ENCODE measurements at places on chromosomes 2 and 18.

GRCh38 chr2:120885749-120886148, 150.1 kb downstream of the GLI2 start:
- DNase-seq = no peak

- no peak for DNase-seq
Measured at GRCh38 chr2:96414161-96414710, 78.7 kb downstream of the NCAPH start.

- no peak for DNase-seq
Measured at GRCh38 chr2:113822087-113822815, 65.8 kb upstream of the SLC35F5 start.

- no peak for DNase-seq
Measured at GRCh38 chr18:28167835-28168349, 9.0 kb downstream of the CDH2 start.

- DNase-seq = no peak
Measured at GRCh38 chr2:2645162-2645855, 314.2 kb upstream of the MYT1L start.

DNA sequence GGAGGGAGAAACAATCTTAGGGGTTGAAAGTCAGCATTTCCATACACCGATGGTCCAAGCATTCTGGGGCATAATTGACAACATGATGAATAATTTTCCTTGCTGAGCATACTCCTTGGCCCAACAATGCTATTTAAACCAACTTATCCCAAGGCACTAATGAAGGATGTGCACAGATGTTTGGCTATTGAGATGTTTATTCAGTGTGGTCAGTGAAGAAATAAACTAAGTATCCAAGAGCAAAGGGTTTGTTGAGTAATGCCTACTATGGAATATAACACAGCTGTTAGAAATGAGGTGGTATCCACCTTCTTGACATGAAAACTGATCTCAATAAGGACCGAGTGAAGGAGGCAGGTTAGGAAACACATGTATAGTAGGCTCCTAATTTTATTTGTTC, 53.9 kb upstream of the RAB6D start:
- no peak for DNase-seq

- peak; percentile 4 for DNase-seq
Measured at GRCh38 chr18:40414155-40414754, 1540.8 kb upstream of the PIK3C3 start.

- DNase-seq = no peak
Measured at GRCh38 chr2:26938399-26939118, 31.9 kb upstream of the MAPRE3 start.

DNA sequence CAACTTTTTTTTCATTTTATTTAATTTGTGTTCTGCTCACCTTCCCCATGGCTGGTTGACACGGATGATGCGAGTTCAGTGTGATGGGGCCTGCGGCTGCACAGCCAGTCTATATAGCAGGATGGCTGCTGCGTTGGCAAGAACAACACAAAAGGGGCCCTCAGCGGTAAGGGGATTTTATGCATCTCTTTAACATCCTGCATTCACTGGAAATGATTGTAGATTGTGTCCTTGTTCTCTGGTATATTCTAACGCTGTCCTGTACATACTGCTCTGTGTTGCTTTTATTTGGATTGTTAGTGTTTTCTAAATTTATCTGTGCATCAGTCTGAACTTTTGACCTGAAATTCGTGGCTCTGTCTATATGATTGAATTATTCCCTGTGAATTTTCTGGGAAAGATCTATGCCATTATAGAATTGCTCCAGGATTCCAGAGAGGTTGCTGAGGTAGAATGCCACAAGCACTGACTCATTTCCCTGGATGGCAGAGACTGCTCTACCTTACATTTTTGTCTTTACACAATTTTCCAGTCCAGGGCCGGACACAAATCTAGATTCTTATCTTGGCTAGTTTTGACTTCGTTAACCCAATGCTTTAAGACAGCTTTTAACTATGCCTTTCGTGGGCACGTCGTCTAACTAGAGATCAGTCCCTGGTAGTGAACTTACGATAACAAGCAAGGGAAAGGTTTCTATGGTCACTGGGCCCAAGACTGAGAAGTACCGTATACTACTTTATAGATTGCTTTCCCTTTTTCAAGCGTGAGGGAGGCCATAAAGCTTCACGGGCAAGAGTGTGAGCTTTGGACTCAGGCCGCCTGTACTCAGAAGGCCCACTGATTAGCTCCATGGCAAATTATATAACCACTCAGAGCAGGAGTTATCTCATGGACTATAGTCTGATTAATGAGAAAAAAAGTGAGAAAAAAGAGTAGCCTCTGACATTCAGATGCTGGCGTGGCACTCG, at the start of gene CRYGC:
TSS of gene CRYGC (minus strand) at position 85 of the 968 bp plus-strand sequence. CDS start at position 49, 36 bp downstream.
- no peak for DNase-seq

DNA sequence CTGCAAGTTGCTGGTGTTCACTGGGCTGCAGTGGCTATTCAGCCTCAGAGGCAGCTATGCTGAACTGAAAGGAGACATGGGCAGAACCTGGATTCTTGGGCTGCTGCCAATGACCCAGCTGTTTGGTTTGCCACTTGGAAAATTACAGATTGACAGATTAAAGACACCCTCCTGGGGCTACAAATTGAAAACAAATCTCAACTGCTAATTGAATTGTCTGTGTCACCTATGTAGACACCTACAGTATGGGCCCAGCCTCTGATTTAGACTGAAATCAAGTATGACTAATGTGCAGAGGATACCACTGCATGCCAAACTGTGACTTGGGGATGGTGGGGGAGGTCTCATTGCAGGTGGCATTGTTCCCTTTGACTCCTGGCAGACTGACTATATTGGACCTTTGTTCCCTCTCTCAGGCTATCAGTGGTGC, 42.8 kb downstream of the ITSN2 start:
- no peak for DNase-seq

- no peak for DNase-seq
Measured at GRCh38 chr2:67446491-67446911, 49.4 kb downstream of the ETAA1 start.

GRCh38 chr18:3891245-3891644, 441.3 kb downstream of the TGIF1 start:
- DNase-seq = no peak

GRCh38 chr2:187499941-187500532, 52.0 kb upstream of the CALCRL start:
- DNase-seq = peak; percentile 85

DNA sequence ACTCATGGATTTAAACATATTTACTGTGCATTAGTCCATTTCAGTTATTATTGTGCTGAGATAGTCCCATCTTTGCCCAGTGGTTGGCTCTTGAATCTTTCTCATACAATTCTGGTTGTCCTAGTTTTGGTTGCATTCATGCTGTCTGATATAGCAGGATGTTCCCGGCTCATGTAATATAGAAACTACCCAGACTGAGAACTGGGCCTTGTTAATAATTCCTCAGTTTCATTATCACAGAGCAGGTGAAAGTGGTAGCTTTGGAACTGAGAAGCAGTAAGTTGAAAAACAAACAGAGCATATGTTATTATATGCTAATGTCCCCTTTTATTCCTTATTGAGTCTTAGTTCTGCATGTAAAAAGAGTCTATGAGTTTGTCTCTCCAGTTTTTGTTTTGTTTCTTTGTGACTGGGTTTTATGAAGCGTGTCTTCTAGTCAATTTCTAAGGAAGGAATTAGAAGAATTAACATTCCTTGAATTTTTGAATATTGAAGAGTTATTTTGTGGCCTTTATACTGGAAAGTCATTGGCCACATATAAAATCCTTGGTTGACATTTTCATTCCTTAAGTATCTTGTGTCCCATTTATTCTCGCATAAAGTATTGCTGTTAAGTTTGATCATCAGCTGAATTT, 43.3 kb downstream of the EIF5B start:
- DNase-seq = no peak

DNA sequence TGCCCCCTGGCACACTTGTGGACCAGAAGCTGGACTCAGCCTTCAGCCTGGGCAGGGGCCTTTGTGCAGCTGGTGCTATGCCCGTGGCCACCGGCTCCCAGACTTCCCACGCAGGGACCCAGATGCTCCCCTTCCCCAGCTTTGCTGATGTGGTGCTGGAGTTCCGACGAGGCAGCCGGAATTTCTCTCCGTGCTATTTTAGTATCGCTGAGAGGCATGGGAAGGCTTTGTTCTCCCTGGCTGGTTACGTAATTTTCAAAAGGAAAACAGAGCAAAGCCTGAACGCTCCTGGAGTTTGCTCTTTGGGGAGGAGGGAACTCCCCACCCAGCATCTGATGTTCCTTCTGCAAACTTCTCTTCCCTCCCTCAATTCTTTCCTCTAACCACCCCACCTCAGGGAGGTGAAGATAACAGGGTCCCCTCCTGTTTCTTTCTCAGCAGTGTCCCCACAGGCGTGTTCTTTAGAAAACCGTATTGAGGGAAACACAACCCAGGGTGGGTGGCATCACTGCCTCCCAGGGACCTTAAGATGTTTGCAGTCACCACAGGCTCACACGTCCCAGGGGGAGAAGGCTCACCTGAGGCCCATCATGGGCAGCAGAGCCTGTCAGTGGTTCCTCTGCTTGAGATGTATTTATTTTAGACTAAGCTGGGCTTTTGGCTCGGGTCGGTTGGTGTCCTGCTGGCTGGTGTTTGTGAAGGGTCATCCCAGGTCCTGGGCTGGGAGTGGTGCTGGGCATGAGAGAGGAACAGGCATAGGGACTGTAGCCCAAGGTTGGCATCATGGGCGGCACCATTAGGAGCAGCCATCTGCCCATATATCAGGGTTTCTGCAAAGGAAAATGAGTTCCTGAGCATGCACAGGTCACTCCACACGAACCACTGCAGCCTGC, 95.0 kb downstream of the MAPK4 start:
- no peak for DNase-seq

DNA sequence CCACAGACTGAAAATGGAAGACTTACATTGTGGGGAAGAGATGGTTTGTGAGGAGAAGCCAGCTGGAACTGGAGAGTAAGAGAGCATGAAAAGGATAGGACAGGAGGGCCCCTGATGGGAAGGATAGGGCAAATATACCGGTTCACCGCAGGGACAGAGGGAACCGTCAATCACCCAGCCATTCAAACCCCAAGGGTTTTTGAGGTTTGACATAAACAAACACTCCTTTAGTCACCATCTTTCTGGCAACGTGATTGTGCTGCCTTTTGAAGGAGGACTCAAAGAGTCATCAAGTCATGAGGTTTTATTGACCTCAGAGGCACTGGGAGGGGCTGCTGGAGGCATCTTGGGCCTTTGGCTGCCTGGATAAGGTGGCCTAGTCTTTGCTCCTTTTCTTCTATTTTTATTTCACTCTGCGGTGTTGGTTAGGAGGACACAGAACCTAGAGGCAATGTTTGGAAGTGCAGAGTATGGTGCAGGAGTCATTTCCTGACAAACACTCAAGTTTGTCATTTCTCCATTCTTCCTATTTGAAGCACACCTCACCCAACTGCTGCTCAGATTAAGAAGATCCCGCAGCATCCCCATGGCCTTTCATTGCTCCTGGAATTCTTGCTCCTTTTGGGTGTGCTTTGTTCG, 487.3 kb upstream of the SPRED2 start:
- no peak for DNase-seq

- DNase-seq = no peak
Measured at GRCh38 chr2:217905896-217906295, 96.9 kb downstream of the TNS1 start.

- DNase-seq = no peak
Measured at GRCh38 chr2:116319935-116320334, 1494.6 kb upstream of the DDX18 start.

GRCh38 chr18:55491616-55492015, 96.4 kb downstream of the TCF4 start:
- no peak for DNase-seq

- DNase-seq = no peak
Measured at GRCh38 chr18:4016391-4017049, 438.6 kb downstream of the DLGAP1 start.

DNA sequence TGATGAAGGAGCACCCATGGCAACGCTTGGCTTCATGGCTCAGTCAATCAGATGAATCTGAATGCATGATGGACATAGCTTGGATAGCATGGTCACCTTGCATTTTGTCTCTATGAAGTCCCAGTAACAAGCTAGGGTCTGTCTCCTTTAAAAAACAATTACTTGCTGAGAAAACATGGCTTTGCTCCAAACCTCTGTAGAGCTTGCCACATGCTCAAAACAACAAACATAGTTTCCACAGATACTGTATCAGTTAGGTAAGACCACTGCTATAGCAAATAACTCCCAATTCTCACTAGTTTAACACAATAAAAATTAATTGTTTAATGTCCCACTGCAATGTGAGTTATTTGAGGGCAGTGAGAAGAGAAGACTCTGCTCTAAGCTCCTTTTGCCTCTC, 401.0 kb downstream of the IRS1 start:
- DNase-seq = no peak

DNA sequence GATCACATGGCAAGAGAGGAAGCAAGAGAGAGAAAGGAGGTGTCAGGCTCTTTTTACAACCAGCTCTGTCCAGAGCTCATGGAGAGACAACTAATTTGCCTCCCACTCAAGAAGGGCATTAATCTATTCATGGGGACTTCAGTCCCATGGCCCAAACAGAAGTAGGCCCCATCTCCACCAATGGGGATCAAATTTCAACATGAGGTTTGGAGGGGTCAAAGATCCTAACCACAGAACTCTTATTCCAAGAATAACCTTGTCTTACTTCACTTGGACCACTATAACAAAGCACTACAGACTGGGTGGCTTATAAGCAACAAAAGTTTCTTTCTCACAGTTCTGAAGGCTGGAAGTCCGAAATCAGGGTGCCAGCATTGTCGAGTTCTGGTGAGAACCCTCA, 31.8 kb downstream of the GRB14 start:
- DNase-seq = no peak

DNA sequence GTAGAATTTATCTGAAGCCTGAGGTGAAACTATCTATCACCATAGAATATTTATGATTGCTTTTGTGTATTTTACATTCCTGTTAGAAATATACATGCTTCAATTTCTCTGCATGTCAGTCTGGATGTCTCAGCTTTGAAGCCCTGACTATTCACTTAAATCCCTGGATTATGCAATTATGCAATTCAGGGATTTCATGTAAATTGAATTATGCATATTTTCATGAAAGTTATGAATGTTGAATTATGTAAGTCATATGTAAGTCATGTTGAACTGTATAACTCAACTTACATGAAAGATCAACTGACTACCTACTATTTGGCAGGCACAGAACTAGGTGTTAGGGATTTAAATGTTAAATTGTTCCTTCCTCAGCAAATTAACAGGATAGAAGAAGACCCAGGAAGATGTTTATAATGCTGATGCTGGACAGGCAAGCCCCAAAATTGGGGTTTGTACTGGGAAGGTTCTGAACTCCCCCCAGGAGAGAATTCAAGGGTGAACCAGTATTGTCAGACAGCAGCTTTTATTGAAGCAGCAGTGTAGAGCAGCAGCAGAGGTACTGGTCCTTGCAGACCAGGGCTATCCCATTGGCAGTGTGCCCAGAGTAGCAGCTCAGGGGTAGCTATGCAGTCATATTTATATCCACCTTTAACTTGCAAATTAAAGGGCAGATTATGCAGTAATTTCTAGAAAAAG, 236.5 kb downstream of the ZNF804A start:
- no peak for DNase-seq
